ENCODE measurements at places on chromosomes 6 and 20. TPM values are rescaled to one million over a fixed set of nuclear protein-coding genes. Genes with fewer than 3 reads are reported as not detected.
A peak's percentile ranks its signal among the peaks of the same experiment; 100 is the strongest.

GRCh38 chr20:58459058-58459750 is 56.0 kb downstream of the APCDD1L start:
- no peaks in the 10 kb centered on the region for H3K36me3 ChIP-seq
- no peaks in the 10 kb centered on the region for H3K27me3 ChIP-seq
- no peak for DNase-seq
- no peaks in the 10 kb centered on the region for H3K4me1 ChIP-seq
- no peak overlapping the region for H3K27ac ChIP-seq

Gene ULBP1
- total RNA-seq = 0.15 TPM

DNA sequence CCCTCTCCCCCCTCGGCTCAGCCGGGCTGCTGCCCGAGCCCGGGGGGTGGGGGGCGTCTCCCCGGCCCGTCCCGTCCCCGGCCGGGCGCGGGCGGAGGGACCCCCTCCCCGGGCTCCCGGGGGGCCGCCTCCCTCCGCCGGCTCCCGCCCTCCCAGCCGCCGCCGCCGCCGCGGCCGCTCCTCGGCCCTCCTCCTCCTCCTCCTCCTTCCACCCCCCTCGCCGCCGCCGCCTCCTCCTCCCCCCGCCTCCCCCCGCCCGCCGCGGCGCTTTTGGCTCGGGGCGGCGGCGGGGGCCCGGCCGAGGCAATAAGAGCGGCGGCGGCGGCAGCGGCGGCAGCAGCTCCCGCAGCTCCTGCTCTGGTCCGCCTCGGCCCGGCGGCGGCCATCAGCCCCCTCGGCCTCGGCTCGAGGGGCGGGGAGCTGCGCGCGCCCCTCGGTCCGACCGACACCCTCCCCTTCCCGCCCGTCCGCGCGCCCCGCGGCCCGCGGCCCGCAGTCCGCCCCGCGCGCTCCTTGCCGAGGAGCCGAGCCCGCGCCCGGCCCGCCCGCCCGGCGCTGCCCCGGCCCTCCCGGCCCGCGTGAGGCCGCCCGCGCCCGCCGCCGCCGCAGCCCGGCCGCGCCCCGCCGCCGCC is 38.7 kb downstream of the GNAS start:
- peak overlapping the region; percentile 92 for H3K4me3 ChIP-seq
- H3K36me3 ChIP-seq = peaks cover 7% of the 10 kb centered on the region
- H3K27ac ChIP-seq = peak overlapping the region; percentile 58
- DNase-seq = peak; percentile 64

GRCh38 chr6:29653452-29654038 is 3.3 kb upstream of the MOG start:
- no peak for DNase-seq
- H3K4me1 ChIP-seq = peaks cover 16% of the 10 kb centered on the region
- no peak overlapping the region for H3K27ac ChIP-seq
- H3K36me3 ChIP-seq = no peaks in the 10 kb centered on the region
- peaks cover 16% of the 10 kb centered on the region for H3K27me3 ChIP-seq

GRCh38 chr20:48841196-48841874 is 13.5 kb upstream of the PREX1 start:
- no peak overlapping the region for H3K4me3 ChIP-seq
- DNase-seq = no peak
- no peaks in the 10 kb centered on the region for H3K27me3 ChIP-seq
- no peaks in the 10 kb centered on the region for H3K36me3 ChIP-seq

GRCh38 chr6:101806241-101806640 is 412.7 kb downstream of the GRIK2 start:
- no peak for DNase-seq
- no peaks in the 10 kb centered on the region for H3K4me1 ChIP-seq
- no peak overlapping the region for H3K27ac ChIP-seq
- no peaks in the 10 kb centered on the region for H3K27me3 ChIP-seq
- no peak overlapping the region for H3K4me3 ChIP-seq

GRCh38 chr6:26501482-26501986 is 1.4 kb downstream of the BTN1A1 start:
- peak; percentile 35 for DNase-seq
- peaks cover 29% of the 10 kb centered on the region for H3K27me3 ChIP-seq
- no peaks in the 10 kb centered on the region for H3K4me1 ChIP-seq
- H3K36me3 ChIP-seq = no peaks in the 10 kb centered on the region

DNA sequence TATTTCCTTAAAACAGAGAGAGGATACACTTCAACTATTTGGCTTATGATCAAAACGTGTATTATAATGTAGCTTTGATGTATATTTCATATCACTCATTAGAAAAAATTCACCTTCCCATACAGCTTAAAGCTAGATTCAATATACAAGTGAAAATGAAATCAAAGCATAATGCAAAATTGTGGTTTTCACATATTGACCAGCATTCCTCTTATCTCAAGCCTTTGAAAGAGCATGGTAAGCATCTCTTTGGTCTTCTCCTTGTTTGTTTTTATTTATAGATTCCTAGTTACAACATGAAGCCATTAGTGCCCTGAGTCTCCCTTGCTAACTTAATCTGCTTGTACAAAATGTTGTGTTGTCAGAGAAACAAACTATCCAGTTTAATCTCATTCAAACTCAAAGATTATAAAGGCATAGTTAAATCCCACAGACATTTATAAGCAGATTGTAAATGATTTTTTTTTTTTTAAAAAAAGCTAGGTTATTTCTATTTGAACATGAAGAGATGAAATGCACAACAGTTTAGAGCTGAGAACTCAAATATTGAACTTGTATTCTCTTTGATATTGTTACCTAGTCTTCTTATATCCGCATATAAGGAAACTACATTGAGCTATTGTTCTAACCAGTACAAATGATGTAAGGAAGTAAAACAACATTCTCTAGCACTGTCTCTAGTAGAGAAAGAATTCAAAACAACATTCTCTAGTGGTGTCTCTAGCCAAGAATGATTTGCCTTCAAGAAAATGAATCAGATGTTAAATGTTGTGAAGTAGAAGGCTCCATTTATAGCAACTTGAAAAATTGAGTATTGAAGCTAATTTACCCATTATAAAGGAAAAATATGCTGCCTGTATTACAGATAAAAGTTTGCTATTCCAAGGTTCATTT is 31.2 kb upstream of the SMIM28 start:
- no peak for DNase-seq
- H3K36me3 ChIP-seq = no peaks in the 10 kb centered on the region
- H3K4me3 ChIP-seq = no peak overlapping the region
- H3K4me1 ChIP-seq = no peaks in the 10 kb centered on the region

Gene CASP8AP2
- total RNA-seq = 46.8 TPM

DNA sequence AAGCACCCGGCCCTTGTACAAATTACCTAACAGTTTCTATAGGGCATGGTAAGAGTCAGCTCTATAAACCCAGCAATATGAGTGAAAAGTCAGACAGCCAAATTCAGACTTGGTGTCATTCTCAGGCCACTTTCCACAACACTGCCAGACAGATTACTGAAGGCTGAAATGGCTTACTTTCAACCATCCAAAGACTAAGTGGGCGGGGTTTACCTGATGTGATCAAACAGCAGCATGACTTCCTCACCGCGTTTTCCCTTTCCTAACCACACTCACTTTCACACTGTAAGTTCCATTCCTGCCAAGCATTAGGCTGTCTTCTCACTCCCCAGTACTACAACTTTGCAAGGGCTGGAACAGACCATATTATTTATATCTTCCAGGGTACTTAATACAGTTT is 85.9 kb downstream of the SMLR1 start:
- no peak overlapping the region for H3K27ac ChIP-seq
- peaks cover 6% of the 10 kb centered on the region for H3K4me1 ChIP-seq
- no peak for DNase-seq
- H3K27me3 ChIP-seq = no peaks in the 10 kb centered on the region

DNA sequence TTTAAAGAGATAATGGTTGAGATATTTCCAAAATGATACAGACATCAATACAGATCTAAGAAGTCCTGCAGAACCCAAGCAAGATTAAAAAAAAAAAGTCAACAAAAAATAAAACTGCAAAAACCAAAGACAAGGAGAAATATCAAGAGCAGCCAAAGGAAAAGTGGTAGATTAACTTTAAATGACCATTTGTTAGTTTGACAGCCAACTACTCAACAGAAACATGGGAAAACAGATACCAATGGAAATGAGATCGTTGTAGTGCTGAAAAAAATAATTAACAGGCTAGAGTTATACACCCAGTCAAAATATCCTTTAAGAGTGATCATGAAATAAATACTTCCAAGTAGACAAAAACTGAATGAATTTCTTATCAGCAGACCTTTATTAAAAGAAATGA is 10.5 kb upstream of the APMAP start:
- no peaks in the 10 kb centered on the region for H3K4me1 ChIP-seq
- no peak for DNase-seq
- peaks cover 11% of the 10 kb centered on the region for H3K36me3 ChIP-seq
- H3K27me3 ChIP-seq = no peaks in the 10 kb centered on the region

DNA sequence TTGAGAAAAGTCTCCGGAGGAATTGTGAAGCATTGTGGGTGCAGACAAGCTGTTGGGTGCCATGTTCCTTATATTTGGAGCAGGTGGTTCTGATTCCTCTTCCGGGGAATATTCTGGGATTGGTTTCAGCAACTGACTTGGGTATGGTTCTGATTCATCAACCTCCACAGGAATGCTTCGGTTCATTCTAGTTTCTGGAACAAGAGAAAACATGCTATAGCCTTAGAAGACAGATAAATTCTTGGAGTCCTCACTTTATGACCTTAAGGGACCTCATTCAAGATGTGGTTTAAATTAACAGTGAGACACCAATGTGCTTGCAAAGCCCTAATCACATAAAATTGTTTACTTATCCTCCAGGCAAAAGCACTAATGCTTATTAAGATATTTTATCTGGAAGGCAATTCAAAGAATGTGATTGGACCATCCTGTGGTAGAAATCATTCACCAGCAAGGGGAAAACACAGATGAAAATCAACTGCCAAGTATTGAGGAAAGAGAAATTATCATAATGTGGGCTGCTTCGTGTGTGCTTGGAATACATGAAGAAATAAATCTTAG is 13.7 kb downstream of the TRAF3IP2 start:
- no peaks in the 10 kb centered on the region for H3K27me3 ChIP-seq
- H3K27ac ChIP-seq = no peak overlapping the region
- H3K4me1 ChIP-seq = peaks cover under 1% of the 10 kb centered on the region
- no peak overlapping the region for H3K4me3 ChIP-seq
- DNase-seq = no peak

- no peaks in the 10 kb centered on the region for H3K27me3 ChIP-seq
- H3K27ac ChIP-seq = no peak overlapping the region
- H3K36me3 ChIP-seq = no peaks in the 10 kb centered on the region
- H3K4me3 ChIP-seq = no peak overlapping the region
- no peak for DNase-seq
- H3K4me1 ChIP-seq = peaks cover 4% of the 10 kb centered on the region
These were observed 269.3 kb downstream of the ARHGAP18 start for GRCh38 chr6:129440691-129441090.

Gene AURKA
- total RNA-seq = 1.3 TPM

Gene SOBP
- total RNA-seq = 0.95 TPM

- no peaks in the 10 kb centered on the region for H3K36me3 ChIP-seq
- DNase-seq = no peak
- no peak overlapping the region for H3K27ac ChIP-seq
- H3K27me3 ChIP-seq = no peaks in the 10 kb centered on the region
- H3K4me1 ChIP-seq = no peaks in the 10 kb centered on the region
- no peak overlapping the region for H3K4me3 ChIP-seq
These were observed 30.9 kb upstream of the RBM24 start for GRCh38 chr6:17250237-17250636.

- H3K36me3 ChIP-seq = peaks cover 45% of the 10 kb centered on the region
- no peaks in the 10 kb centered on the region for H3K27me3 ChIP-seq
- H3K4me3 ChIP-seq = peak overlapping the region; percentile 96
- H3K4me1 ChIP-seq = peaks cover 37% of the 10 kb centered on the region
- no peak for DNase-seq
These were observed 2.8 kb downstream of the HLA-F start for GRCh38 chr6:29726001-29726400.

Gene PREX1
- 99.2 TPM for total RNA-seq

DNA sequence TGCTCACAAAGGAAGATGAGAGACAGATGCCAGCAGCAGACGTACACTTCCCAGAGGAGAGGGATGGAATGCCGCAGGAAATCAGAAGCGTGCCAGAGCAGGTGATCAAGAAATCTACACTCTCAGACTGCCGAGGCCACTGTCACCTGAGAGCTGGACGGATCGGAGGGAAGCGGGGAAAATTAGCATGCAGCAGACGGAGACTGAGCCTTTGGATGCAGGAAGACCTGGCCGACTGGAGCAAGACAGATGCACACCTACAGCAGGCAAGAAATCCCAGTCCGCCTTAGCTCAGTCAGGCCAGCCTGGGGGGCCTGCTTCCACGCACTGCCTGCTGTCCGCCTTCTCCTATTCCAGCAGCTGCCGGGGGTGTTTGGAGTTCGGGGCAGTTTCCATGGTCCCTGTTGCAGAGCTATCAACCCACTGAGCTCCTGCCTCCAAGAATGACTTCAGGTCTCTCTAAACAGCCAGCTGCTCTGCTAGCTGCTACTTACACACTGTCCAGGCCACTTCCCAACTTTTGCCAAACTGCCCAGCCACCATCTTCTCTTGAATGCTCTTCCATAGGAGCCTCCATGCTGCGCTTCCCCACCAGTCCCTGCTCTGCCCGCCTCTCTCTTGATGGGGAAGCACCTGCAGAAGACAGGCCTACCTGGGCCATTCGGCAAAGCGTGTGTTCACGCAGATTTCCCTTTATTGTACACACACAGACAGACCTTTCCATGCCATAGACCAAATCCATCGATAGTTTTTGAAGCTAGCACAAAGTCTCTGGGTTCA is 368.5 kb downstream of the ZFAND3 start:
- no peak for DNase-seq
- peaks cover 13% of the 10 kb centered on the region for H3K36me3 ChIP-seq
- no peaks in the 10 kb centered on the region for H3K27me3 ChIP-seq

- no peak for DNase-seq
- H3K4me3 ChIP-seq = no peak overlapping the region
- no peak overlapping the region for H3K27ac ChIP-seq
These were observed 189.5 kb downstream of the THBS2 start for GRCh38 chr6:169064194-169064593.

DNA sequence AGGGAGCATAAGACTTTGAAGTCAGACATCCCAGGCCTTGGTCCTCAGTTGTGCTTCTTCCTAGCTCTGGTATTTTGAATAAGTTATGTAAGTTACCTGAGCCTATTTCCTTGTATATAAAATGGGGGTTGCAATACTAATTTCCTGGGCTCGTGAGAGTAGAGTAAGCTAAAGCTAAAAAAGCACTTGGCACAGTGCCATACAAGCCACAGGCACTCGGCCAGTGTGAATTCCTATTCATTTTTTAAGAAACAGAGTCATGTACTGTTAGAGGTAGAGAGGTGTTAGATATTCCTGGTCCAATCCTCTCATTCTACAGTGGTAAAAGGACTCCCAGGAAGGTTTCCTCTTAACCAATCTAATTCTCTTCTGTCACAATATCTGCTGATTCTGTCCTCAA is 79.6 kb upstream of the EPB41L1 start:
- no peaks in the 10 kb centered on the region for H3K27me3 ChIP-seq
- no peaks in the 10 kb centered on the region for H3K4me1 ChIP-seq
- H3K36me3 ChIP-seq = no peaks in the 10 kb centered on the region
- no peak overlapping the region for H3K27ac ChIP-seq

GRCh38 chr6:45445749-45446549 is 68.2 kb upstream of the SUPT3H start:
- no peak overlapping the region for H3K4me3 ChIP-seq
- H3K36me3 ChIP-seq = no peaks in the 10 kb centered on the region
- H3K4me1 ChIP-seq = peaks cover 30% of the 10 kb centered on the region
- no peak overlapping the region for H3K27ac ChIP-seq
- no peak for DNase-seq

- no peak overlapping the region for H3K27ac ChIP-seq
- DNase-seq = no peak
- H3K4me3 ChIP-seq = no peak overlapping the region
- no peaks in the 10 kb centered on the region for H3K4me1 ChIP-seq
- H3K36me3 ChIP-seq = no peaks in the 10 kb centered on the region
These were observed 123.7 kb downstream of the CCDC170 start for GRCh38 chr6:151617539-151617938.

Gene BACH2
- 108 TPM for total RNA-seq

GRCh38 chr6:77762386-77762785 is 109.5 kb downstream of the MEI4 start:
- peaks cover 2% of the 10 kb centered on the region for H3K27me3 ChIP-seq
- no peak for DNase-seq
- no peak overlapping the region for H3K27ac ChIP-seq
- no peaks in the 10 kb centered on the region for H3K36me3 ChIP-seq
- no peaks in the 10 kb centered on the region for H3K4me1 ChIP-seq
